Hepatocyte (in vitro differentiated cells): ENCODE measurements at places on chromosomes 1 and 21. TPM values are rescaled to one million over a fixed set of nuclear protein-coding genes. Genes with fewer than 3 reads are reported as not detected.

DNA sequence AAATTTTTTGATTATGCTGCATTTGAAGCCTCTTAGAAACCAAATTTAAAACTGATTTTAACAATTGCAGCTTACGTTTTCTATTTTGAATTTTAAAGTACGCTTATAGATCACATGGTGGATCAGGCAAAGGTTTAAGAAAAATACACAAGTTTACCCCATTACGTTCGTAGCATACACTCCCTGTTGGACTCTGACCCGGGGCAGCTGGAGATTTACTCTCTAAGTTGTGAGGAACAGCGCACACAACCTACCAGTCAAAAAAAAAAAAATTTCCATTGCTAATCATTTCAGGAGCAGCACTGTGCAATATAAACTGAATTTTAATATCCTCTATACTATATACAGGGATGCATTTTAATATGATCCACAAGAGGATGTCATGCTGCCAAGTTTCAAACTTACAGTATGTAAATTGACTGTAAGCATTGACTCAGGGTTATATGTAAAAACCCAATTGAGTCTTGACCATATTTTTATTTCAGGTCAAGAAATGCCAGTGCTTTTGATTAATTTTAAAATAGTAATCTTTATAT, 20.4 kb downstream of the CSDE1 start:
- peak; percentile 48 for DNase-seq

The MYOC gene
- not detected in 2 replicates for polyA plus RNA-seq

The CD2 gene
- polyA plus RNA-seq: 0.08 and 0.22 TPM in 2 replicates

GRCh38 chr1:93317207-93317606, 28.5 kb upstream of the DR1 start:
- DNase-seq: no peak

DNA sequence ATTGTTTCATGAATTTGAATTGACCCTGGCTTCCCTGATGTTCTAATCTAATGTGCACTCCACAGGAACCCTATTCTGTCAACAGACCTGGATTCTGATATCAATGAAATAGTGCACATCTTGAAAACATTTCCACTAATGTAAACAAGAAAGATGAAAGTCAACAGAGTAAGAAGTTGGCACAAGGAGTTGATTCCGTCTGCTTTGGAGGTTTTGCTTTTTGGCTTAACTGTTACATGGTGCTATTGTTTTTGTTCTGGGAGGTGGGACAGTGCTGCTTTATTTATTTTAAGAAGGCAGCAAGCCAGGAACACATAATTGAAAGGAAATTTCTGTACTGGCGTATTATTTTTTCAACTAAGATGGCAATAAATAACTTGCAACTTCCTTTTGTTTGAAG, 73.3 kb downstream of the LEPR start:
- DNase-seq: no peak

- DNase-seq: no peak
Measured at GRCh38 chr1:47214549-47214948, 17.5 kb downstream of the TAL1 start.

- DNase-seq: no peak
Measured at GRCh38 chr21:43373362-43374227, 53.3 kb downstream of the SIK1 start.

The C1orf141 gene
- polyA plus RNA-seq: not detected in 2 replicates

GRCh38 chr21:44509539-44509938, 30.5 kb downstream of the KRTAP10-1 start:
- DNase-seq: no peak

GRCh38 chr1:198254521-198254920, 97.7 kb downstream of the NEK7 start:
- DNase-seq: no peak

The DNAH14 gene
- polyA plus RNA-seq: 14.7 and 15.2 TPM in 2 replicates

DNA sequence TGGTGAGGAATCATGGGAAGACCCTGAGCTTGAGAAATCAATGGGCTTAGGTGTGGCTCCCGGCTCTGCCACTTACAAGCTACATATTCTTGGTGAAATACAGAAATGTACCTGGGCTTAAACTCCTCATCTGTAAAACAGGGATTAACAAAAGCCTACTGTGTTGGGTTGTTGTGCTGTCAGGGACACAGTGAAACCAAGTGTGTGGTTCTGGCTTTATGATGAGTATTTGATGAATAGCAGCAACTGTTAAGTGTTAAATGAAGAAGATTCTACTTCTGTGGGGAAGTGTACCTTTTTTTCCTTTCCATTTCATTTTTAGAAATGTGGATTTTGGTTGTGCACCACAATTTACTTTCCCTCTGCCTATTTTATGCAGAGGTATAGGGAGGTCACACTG, 41.1 kb upstream of the DUSP10 start:
- DNase-seq: no peak

- DNase-seq: no peak
Measured at GRCh38 chr1:239566074-239566473, 179.7 kb downstream of the CHRM3 start.

GRCh38 chr1:202187697-202188407, 5.7 kb upstream of the LGR6 start:
- no peak for DNase-seq

The KLF17 gene
- not detected in 2 replicates for polyA plus RNA-seq

GRCh38 chr1:91523482-91523881, 22.8 kb downstream of the CDC7 start:
- no peak for DNase-seq
